ENCODE measurements at places on chromosomes 1 and 21.

DNA sequence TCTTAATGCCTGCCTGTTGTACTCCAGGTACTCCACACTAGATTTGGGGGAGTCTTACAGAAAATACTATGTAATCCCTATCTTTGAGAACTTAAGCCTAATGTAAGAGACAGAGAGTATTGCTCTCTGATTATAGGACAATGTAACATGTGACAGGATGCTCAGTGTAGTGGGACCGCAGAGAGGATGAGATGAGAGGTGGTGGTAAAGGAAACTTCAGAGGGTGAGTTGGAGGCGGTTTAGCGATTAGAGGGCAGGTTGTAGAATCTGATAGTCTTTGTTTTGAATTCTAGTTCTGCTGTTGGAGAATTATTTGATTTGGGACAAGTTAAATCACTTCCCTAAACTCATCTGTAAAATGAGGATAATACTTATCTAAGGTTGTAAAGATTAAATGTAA lies 5.4 kb downstream of the SOAT1 start:
- DNase-seq = no peak

GRCh38 chr1:90133133-90133532 lies 138.2 kb downstream of the ZNF326 start:
- DNase-seq = no peak

- DNase-seq = no peak
These were observed 26.1 kb downstream of the KCNJ15 start for GRCh38 chr21:38282921-38283320.

DNA sequence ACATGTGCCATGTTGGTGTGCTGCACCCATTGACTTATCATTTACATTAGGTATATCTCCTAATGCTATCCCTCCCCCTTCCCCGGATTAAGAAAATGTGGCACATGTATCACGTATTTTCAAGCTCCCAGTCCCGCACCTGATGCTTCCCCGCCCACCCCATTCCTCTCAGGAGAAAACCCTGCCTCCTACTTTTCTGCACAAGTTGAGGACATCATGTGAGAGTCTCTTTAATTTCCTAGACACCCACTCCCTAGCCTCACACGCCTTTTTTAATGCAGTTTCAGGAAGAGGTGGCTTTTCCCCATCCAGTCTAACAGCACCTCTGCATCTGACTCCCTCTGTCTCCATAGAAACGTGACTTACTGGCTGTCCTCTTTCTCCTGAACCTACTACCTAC lies 58.2 kb upstream of the GOLT1A start:
- no peak for DNase-seq

DNA sequence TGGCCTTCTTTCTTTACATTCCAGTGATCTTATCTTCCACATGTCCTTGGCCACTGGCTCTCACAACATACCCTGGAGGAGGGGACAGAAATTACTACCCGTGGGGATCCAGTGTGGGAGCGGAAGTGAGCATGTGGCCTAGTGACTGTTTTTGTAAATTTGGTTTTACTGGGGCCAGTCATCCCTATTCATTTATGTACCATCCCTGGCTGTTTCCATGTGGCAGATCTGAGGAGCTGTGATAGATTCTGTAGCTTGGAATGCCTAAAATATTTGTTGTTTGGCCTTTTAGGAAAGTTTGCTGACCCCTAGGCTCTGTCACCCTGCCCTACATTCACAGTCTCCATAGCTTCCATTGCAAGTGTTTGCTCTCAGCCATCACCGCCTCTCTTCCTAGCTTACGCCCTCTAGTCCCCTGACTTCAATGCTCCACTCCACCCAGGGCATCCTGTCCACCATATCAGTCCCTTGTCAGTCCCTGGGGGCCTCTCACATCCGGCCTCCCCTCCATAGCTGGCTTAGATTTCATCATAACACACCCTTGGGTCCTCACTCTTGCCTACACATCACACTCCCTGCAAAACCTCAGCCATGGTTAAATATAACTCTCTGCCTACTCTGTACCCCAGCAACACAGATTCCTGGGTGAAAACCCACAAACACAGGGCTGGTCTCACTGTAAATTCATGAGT lies 25.8 kb downstream of the DHCR24 start:
- no peak for DNase-seq

DNA sequence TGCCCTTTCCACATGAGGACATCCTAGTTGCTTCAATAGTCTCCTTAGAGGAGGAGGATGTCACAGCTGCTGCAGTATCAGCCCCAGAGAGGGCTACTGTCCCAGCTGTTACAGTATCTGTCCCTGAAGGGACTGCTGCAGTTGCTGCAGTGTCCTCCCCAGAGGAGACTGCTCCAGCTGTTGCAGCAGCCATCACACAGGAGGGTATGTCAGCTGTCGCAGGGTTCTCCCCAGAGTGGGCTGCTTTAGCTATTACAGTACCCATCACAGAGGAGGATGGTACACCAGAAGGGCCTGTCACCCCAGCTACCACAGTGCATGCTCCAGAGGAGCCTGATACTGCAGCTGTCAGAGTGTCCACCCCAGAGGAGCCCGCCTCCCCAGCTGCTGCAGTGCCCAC lies 78.5 kb upstream of the BMP8A start:
- DNase-seq = no peak

DNA sequence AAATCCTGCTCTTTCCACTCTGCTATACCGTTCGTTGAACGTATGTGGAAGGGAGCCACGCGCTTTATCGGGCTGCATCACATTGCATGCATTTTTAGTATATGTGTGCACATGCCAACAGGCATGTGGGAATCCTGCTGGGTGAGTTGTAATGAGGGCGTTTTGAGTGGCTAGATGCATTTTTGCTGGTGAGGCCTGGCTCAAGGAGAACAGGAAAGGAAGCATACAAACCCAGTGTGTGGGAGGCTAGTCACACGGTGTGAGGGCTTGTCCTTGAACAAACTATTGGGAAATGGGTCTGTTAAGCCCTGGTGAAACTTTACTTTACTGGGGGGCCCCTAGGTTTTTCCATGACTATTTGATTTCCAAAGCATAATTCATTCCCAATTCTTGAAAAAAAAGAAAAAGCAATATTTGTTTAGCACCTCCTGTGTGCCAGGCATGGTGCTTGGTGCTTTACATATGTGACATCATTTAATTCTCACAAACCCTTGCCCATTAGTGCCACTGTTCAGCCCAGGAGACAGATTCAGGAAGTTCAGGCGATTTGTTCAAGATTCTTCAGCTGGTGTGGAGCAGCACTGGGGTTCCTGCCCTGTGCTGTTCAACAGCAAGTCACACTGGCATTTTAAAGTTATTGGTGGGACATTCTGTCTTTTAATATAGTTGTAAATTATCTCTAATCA lies 25.6 kb upstream of the JUN start:
- no peak for DNase-seq

- no peak for DNase-seq
These were observed 334.7 kb downstream of the AMY1C start for GRCh38 chr1:104084380-104084779.

DNA sequence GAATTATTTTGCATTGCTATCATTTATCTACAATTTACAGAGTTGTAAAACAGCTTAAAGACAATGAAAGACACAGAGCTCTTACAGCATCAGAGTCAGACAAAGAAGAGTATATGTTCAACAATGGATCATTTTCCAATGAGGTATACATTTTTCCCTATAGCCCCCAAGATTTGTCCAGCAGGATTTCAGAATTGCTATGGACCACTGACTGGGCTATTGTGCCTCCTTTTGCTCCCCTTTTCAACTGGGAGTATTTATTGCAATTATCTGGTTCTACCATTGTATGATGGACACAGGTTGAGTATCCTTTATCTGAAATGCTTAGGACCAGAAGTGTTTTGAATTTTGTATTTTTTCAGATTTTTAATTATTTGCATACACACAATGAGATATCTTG lies 62.5 kb upstream of the DNAH14 start:
- no peak for DNase-seq

DNA sequence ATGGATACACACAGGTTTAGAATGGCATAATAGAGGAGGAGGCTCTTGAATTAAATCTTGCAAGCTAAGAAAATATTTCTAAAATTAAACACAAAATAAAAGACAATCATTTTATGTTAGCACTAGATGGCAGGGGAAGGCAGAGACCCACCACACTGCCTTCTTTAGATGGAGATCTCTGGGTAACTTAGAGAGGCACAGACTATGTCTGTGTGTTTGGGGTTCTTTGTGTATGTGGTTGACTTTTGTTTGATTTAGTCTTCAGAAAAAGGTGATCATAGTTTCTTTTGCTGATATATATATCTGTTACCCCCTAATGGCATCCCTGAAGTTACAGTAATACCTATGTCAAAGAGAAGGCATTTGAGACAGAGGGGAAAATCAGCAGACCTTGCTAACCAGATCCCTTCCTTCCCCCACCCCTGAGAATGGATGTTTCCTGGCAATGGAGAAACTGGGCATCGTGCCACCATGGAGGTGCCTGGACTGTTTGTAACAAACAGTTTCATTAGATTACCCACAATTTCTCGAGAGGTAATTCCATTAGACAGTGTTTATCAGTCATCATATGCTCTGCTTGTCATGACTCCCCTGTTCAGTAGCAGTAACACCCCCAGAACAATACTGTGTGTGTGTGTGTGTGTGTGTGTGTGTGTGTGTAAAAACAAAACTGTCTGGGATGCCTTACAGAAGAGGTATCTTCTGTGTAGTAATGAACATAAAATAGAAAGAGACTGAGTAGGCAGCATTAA lies 228.3 kb upstream of the DEPDC1 start:
- DNase-seq = no peak

DNA sequence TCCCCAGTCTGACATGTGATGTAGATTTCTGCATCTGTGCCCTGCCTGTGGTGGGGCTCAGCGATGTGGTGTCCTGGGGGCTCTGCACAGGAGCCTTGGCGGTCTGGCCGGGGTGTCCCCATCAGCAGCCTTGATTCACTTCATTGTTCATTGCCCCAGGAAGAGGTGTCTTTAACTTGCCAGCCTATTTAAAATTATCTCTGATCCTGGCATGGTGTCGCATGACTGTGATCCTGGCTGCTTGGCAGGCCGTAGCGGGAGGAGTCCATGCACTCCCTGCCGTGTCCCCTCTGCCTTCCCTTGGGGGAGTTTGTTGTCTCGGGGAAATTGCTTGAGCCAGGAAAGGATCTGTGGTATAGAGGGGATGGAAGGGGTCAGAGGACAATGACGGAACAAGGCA lies 59.9 kb downstream of the TRIM11 start:
- DNase-seq = peak; percentile 42

DNA sequence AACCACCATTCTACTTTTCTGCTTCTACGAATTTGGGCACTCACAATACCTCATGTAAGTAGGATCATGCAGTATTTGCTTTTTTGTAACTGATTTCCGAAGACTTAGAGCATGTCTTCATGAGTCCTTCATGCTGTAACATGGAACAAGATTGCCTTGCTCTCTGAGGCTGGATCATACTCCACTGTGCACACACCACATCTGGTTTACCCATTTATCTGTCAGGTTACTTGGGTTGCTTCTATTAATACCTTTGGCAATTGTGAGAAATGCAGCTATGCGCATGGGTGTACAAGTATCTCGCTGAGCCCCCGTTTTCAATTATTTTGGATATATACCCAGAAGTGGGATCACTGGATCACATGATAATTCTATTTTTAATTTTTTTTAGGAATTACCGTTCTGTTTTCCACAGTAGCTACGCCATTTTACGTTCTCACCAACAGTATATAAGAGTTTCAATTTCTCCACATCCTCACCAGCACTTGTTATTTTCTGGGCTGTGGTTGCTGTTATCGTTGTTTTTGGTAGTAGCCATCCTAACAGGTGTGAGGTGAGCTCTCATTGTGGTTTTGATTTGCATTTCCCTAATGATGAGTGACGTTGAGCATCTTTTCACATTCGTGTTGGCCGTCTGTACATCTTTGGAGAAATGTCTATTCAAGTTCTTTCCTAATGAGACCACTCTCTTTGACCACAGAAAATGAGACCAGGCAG lies 10.7 kb upstream of the SLC2A5 start:
- DNase-seq = no peak

- DNase-seq = no peak
These were observed 7.4 kb downstream of the CFAP410 start for GRCh38 chr21:44331650-44332307.

DNA sequence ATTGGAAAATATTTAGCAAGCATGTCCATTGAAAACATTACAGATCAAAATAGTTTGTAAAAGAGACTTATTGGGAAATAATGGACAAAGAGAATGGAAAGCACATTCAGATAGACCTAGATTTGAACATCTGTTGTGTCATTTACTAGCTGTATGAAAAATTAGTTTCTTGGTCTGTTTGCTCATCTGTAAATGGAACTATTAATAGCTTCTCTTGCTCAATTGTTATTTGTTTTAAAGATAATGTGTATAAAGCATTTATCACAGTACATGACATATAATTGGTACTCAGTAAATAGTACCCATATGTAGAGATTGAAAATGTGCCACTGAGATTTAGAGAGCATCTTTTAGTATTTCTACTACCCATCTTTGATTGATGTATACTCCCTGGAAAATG lies 25.9 kb downstream of the RPAP2 start:
- no peak for DNase-seq

DNA sequence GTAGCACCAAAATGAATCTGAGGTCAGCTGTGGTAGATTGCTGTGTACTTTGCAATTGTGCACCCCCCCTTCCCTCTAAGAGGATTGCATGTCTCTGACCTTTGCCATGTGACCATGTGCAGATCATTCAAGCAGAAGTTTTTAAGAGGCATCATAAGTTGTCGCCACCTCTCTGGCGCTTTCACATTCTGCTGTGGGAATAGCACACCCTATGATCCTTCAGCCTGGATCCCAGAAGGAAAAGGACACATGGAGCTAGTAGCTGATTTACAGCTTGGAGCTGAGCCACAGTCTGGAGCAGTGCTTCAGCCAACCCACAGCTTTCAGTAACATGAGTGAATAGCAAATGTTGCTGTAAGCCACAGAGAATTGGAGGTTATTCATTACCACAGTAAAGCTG lies 158.5 kb downstream of the TSEN15 start:
- DNase-seq = no peak

DNA sequence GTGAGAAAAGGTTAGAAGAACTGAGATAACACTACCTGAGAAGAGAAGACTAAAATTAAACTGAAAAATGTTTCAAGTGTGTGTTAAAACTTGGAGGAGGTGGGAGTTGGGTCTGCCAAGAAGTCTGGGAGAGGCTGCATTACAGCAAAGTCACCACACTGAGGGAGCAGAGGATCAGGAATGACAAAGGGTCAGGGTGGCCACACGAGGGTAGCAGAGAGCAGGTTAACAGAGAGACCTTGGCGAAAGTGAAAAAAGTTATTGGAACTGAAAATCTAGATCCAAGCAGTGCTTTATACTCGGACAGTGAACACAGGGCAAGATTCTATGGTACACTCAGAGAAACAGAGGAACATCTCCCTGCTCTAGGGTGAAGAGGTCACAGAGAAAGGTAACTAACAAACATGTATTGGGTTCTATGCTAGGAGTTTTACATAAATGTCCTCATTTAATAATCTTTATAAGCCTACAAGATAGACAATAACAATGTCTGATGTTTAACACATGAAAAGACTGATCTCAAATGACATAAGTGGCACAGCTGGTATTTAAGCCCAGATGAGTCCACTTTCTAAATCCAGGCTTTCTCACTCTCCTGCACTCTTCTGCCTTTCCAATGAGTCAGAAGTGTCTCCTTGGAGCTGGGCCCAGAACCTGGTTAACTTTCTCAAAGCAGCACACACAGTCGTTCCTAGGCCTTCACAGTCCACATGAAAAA lies 10.3 kb upstream of the CADM3 start:
- no peak for DNase-seq

Data from activated naive CD4-positive, alpha-beta T cell treated with anti-CD3 and anti-CD28 coated beads, Interleukin-2, amount 50 U/mL, for 72 hours (primary cell).